Spleen (tissue), 13 donors: ENCODE measurements at places on chromosomes 1 and 21. TPM values are rescaled to one million over a fixed set of nuclear protein-coding genes. Genes with fewer than 3 reads are reported as not detected.

- H3K27me3 ChIP-seq: peaks cover 25% of the 10 kb centered on the region
- no peaks in the 10 kb centered on the region for H3K4me1 ChIP-seq
- no peaks in the 10 kb centered on the region for H3K36me3 ChIP-seq
- DNase-seq: no peak
These were observed 12.5 kb downstream of the S100A7A start for GRCh38 chr1:153428791-153429190.

- no peaks in the 10 kb centered on the region for H3K27me3 ChIP-seq
- no peaks in the 10 kb centered on the region for H3K4me1 ChIP-seq
- no peak for DNase-seq
- H3K4me3 ChIP-seq: no peak overlapping the region
- H3K36me3 ChIP-seq: no peaks in the 10 kb centered on the region
These were observed 126.2 kb upstream of the DAB1 start for GRCh38 chr1:57550092-57550491.

GRCh38 chr1:86472767-86473166 is 4.0 kb downstream of the CLCA1 start:
- H3K36me3 ChIP-seq: no peaks in the 10 kb centered on the region
- no peak overlapping the region for H3K4me3 ChIP-seq
- no peak for DNase-seq

- DNase-seq: no peak
- H3K4me1 ChIP-seq: no peaks in the 10 kb centered on the region
- H3K4me3 ChIP-seq: no peak overlapping the region
- H3K27me3 ChIP-seq: peaks cover 64% of the 10 kb centered on the region
These were observed 117.0 kb downstream of the PRDM16 start for GRCh38 chr1:3185896-3186525.

GRCh38 chr1:114435088-114435715 is 75.8 kb downstream of the TRIM33 start:
- no peak overlapping the region for H3K4me3 ChIP-seq
- DNase-seq: no peak
- H3K27ac ChIP-seq: no peak overlapping the region
- peaks cover 10% of the 10 kb centered on the region for H3K4me1 ChIP-seq
- no peaks in the 10 kb centered on the region for H3K27me3 ChIP-seq

RGS13 gene
- polyA plus RNA-seq: 1.3 TPM

LYPD8 gene
- polyA plus RNA-seq: 0.09 TPM

- H3K4me3 ChIP-seq: no peak overlapping the region
- peaks cover 7% of the 10 kb centered on the region for H3K4me1 ChIP-seq
- no peak overlapping the region for H3K27ac ChIP-seq
- peaks cover 5% of the 10 kb centered on the region for H3K36me3 ChIP-seq
These were observed 3.2 kb downstream of the UBQLN4 start for GRCh38 chr1:156050376-156050775.

ACKR1 gene
- polyA plus RNA-seq: 41.1 TPM

- DNase-seq: no peak
- H3K4me3 ChIP-seq: no peak overlapping the region
- no peak overlapping the region for H3K27ac ChIP-seq
- H3K36me3 ChIP-seq: no peaks in the 10 kb centered on the region
These were observed 626.2 kb downstream of the SMYD3 start for GRCh38 chr1:245880754-245881403.

DNA sequence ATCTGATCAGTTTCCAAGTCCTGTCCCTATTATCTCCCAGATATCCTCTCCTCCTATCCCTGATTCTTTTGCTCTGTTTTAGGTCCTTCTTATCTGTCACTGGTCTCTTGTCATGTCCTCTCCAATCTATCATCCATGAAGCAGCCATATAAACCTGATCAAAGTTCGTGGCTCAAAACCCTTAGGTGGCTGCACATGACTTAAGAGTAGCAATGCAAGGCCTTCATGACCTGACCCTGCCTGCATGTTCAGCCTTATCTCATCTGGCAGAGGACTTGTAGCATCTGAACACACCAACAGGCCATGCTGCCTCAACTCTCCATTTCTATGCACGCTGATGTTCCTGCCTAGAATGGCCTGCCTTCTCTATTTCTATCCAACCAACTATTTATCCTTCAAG is 65.2 kb downstream of the NOS1AP start:
- H3K4me1 ChIP-seq: no peaks in the 10 kb centered on the region
- no peaks in the 10 kb centered on the region for H3K36me3 ChIP-seq
- H3K27ac ChIP-seq: no peak overlapping the region

MYOG gene
- polyA plus RNA-seq: not detected

GRCh38 chr1:217342105-217342504 is 288.8 kb downstream of the GPATCH2 start:
- H3K27me3 ChIP-seq: no peaks in the 10 kb centered on the region
- no peaks in the 10 kb centered on the region for H3K4me1 ChIP-seq
- no peaks in the 10 kb centered on the region for H3K36me3 ChIP-seq
- H3K4me3 ChIP-seq: no peak overlapping the region

SPRR1B gene
- polyA plus RNA-seq: 1.2 TPM
